Cerebellum (tissue), 4 donors: ENCODE measurements at places on chromosomes 7 and 10.

DNA sequence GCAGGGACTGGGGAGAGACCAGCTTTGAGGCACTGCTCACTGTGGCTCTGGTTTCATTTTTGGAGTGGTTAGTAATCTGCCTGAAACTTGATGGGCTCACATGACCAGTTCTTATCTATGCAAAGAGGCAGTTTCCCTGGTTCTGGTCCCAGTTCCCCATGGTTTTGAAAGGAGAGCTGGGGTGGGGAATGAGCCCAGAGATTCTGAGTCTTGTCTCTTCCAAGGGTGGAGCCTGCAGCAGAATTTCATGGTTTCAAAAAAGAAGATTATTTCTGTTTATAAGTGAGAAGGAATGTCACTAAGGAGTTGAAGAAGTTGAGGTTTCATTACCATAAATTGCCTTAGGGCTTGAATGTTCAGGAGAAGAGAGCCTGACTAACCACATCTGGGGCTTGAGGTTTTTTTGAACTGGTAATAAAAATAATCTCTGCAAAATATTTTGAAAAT is 190.2 kb upstream of the HABP2 start:
- no peak for DNase-seq

GRCh38 chr10:9243941-9244411 is 1189.5 kb downstream of the GATA3 start:
- peak; percentile 85 for DNase-seq

DNA sequence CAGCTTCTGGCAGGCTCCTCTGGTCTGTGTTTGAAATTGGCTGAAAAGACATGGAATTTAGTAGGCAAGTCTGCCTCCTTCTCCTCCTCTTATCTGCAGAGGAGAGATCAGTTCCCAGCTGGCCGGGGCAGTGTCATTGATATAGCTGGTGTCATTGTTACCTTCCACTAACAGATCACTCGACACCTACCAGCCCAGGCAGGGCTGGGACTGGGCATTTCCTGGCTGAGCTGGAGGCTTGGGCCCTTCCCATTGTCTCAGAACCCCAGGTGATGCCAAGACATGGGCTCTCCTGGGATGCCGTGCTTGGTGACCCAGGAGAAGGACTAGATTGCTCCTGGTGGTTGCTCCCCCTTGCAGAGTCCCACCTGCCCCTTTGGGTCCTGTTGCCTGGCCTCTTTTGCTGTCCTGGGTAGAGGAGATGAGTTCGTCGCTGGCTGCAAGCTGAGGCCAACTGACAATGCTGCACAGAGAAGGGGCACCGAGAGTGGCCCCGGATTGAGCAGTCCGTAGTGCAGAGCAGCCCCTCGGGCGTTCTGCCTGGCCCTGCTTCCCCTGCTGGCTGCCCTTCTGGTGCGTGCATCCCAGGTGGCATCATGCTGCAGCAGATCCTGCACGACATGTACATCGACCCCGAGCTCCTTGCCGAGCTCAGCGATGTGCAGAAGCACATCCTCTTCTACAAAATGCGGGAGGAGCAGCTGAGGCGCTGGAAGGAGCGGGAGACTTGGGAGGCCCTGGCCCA is at the start of gene SH2D4B:
SH2D4B (plus strand) TSS at position 167 of the 745 bp plus-strand sequence; CDS start at position 597, 430 bp downstream.
- DNase-seq, result no peak

DNA sequence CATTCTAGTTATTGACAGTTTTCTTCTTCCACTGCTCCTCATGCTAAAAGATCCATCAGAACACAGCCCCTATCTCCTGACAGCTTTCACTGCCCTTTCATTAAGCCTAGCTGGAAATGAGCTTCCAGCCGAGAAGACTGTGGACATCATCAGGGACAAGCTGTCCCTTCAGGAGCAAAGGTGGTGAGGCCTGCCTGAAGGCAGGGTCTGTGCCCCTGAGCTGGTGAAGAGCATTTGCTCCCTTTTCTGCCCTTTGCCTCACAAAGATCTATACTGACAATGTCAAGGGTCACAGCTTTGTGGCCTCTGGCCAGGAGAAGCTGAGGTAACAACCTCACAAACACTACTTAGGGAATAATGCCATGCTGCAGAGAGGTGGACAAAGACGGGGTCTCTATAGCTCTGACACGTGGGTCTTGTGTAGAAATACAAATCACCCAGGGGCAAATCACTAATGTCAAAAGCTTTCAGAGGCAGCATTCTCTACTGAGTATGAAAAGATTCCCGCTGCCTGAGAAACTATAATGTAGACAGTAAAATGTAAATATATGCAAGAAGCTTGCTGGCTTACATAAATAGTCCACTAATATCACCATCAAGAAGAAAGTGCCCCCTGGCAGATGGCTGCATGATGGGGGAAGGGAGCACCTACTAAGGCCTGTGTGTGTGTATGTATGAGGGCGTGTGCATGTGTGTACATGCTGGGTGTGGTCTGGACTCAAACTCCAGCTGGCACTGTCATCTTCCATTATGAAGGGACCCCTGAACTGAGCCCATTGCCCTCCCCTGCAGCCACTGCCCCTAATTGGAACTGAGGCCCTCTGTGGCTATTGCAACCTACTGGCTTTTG is 55.8 kb downstream of the HBP1 start:
- no peak for DNase-seq

DNA sequence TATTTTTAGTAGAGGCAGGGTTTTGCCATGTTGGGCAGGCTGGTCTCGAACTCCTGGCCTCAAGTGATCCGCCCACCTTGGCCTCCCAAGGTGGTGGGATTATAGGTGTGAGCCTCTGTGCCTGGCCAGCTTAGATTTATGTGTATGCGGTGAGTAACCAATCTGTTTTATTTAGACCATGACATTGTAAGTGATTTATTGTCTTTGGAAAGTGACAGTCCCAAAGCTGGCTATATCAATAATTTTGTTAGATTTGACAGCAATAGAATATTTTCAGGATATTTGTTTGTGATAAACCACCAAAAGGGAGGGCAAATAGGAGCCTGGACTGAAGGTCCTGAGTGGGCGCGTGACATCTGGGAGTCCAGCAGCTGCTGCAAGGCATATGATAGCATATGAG is 75.7 kb downstream of the XRCC2 start:
- DNase-seq, result no peak
